ENCODE measurements at places on chromosomes 12 and 14. TPM values are rescaled to one million over a fixed set of nuclear protein-coding genes. Genes with fewer than 3 reads are reported as not detected.

DNA sequence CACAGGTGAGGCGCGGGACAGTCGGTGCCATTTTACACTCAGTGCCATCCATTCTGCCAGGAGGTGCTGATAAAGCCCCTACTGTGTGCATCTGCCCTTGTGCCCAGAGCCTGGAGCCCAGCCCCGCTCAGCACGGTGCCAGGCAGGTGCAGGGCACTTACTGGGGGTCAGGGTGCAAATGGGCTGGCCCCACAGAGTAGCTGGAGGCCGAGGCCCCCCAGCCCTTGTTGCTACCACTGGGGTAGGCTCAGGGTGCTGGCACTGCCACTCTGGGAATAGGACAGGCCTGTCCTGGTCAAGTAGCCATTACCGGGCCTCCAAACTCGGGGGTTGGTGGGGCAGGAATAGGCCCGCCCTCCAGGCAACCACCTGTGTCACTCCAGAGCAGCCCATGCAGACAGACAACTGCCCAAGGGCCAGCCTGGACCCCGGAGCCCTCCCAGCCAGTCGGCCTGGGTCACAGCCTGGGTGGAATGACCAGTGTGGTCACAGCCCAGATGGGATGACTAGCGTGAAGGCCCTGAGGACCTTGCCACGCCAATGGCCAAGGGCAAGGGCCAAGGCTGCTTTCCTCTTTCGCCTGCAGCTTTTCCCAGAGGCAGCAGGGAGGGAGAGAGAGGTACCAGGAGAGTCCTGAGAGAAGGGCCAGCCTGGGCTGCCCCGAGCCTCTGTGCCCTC, 3.0 kb downstream of the INF2 start:
- DNase-seq = no peak

DNA sequence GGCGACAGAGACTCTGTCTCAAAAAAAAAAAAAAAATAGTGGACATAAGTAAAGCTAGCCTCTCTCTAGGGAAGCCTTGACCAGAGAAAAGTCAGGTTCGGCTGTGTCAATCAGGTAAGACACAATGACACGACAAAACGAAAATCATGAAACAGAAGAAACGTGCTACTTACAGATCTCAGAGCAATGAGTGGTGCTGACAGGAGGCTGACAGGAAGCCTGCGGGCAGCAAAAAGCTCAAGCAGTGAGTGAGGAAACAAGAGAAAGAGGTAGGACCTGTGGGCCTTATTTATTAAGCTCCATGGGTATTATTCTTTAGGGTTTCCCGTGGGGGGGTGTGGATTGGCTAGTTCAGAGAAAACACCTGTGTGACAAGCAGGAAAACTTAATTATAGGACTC, 363.1 kb downstream of the KCNH5 start:
- no peak for DNase-seq

TBX5 gene
- not detected for total RNA-seq

GRCh38 chr12:77685112-77685511, 145.6 kb upstream of the NAV3 start:
- peak; percentile 43 for DNase-seq

FOXG1 gene
- not detected for total RNA-seq

- no peak for DNase-seq
These were observed 26.0 kb upstream of the VPS37B start for GRCh38 chr12:122921917-122922316.
